ENCODE measurements at places on chromosomes 3 and 15. TPM values are rescaled to one million over a fixed set of nuclear protein-coding genes. Genes with fewer than 3 reads are reported as not detected.

DNA sequence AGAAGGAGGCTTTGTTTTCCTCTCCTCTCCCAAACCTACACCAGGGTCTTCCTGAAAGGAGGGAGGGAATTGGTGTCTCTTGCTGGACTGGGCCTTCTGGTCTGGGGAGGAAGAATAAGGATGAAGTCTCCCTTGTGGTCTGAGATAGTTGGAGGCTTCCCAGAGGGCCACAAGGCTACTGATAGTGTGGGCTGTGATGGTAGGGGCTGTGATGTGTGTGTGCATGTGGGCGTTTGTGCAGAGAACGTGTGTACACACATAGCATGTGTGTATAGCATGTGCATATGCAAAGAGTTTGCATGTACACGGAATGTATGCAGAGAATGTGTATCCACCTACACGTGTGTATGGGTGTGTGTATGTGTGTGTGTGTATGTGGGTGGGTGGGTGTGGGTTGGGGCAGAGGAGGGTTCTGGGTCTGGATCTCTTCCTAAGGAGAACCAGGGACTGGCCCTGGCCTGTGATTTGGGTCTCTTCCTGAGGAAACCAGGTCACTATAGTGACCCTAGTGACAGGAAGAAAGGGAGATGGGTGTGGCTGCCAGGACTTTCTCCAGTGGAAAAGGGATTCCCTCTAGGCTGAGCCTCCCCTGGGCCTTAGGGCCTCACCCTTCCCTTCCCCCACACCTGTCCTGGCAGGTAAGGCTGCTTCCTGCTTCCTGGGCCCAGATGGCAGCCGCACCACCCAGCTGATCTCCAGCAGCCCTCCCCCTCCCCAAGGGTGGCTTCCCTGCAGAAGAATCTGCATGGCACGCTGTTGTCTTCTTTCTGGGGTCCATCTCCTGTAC, 1.7 kb downstream of the FLNB start:
- peaks cover 25% of the 10 kb centered on the region for H3K4me1 ChIP-seq
- DNase-seq = no peak
- H3K36me3 ChIP-seq = no peaks in the 10 kb centered on the region
- H3K27ac ChIP-seq = peak overlapping the region; percentile 20
- H3K4me3 ChIP-seq = peak overlapping the region; percentile 92

DNA sequence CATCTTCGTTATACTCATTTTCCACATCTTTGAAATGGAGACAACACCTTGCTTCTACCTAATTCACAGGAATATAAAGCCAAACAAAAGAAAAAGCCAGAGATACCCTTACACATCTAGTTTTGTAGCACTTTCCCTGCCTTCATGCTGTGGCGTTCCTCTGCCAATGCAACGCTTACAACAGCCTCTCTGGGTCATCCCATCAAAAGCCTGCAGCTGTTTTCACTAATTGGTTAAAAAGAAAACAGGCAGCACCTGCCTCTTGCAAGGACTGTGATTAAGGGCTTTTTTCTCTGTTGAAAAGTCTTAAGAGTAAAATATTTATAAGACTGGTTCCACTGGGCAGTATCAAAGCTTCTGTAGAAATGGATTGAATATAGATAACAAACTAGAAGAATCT, 120.3 kb downstream of the FMN1 start:
- no peak overlapping the region for H3K4me3 ChIP-seq
- no peak for DNase-seq
- H3K36me3 ChIP-seq = no peaks in the 10 kb centered on the region

Gene CCDC33
- 0.84 TPM for total RNA-seq

Gene SIDT1
- not detected for total RNA-seq

GRCh38 chr3:95341314-95341713, 1278.5 kb downstream of the NSUN3 start:
- H3K36me3 ChIP-seq = peaks cover 3% of the 10 kb centered on the region
- H3K27me3 ChIP-seq = no peaks in the 10 kb centered on the region
- DNase-seq = peak; percentile 17
- H3K27ac ChIP-seq = peak overlapping the region; percentile 79
- H3K4me3 ChIP-seq = peak overlapping the region; percentile 23

DNA sequence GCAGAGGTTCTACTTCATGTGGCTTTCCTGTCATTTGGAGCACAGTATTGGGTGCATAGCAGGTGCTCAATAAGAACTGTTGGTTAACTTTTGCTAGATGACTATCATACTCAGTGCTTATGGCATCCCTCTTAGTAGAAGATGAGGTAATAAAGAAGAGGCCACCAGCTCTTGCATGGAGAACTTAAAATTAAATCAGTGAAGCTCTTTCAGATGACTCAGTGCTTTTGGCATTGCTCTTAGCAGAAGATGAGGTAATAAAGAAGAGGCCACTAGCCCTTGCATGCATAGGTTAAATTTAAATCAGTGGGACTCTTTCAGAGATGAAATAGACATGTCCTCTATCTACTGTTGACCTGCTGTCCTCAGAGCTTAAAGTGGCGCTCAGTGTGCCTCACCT, 109.4 kb upstream of the FGF7 start:
- peaks cover 4% of the 10 kb centered on the region for H3K36me3 ChIP-seq
- DNase-seq = no peak
- H3K27ac ChIP-seq = no peak overlapping the region
- no peak overlapping the region for H3K4me3 ChIP-seq
- peaks cover 1% of the 10 kb centered on the region for H3K4me1 ChIP-seq
- H3K27me3 ChIP-seq = no peaks in the 10 kb centered on the region

- no peak for DNase-seq
- no peaks in the 10 kb centered on the region for H3K4me1 ChIP-seq
- no peak overlapping the region for H3K27ac ChIP-seq
- no peak overlapping the region for H3K4me3 ChIP-seq
- no peaks in the 10 kb centered on the region for H3K27me3 ChIP-seq
- no peaks in the 10 kb centered on the region for H3K36me3 ChIP-seq
Measured at GRCh38 chr15:29645841-29646240, 176.4 kb downstream of the TJP1 start.

- H3K36me3 ChIP-seq = peaks cover 21% of the 10 kb centered on the region
- H3K27ac ChIP-seq = no peak overlapping the region
- no peaks in the 10 kb centered on the region for H3K4me1 ChIP-seq
- H3K4me3 ChIP-seq = no peak overlapping the region
- DNase-seq = no peak
Measured at GRCh38 chr15:80590761-80591355, 104.3 kb upstream of the ABHD17C start.

Gene CAMK2N2
- total RNA-seq = 1.3 TPM

GRCh38 chr15:33565094-33565493, 254.3 kb downstream of the RYR3 start:
- no peak overlapping the region for H3K4me3 ChIP-seq
- no peak overlapping the region for H3K27ac ChIP-seq
- no peaks in the 10 kb centered on the region for H3K27me3 ChIP-seq
- no peaks in the 10 kb centered on the region for H3K36me3 ChIP-seq

- H3K4me1 ChIP-seq = no peaks in the 10 kb centered on the region
- H3K27me3 ChIP-seq = no peaks in the 10 kb centered on the region
- no peak for DNase-seq
- no peak overlapping the region for H3K27ac ChIP-seq
- no peak overlapping the region for H3K4me3 ChIP-seq
Measured at GRCh38 chr3:115562636-115563267, 60.6 kb upstream of the GAP43 start.

DNA sequence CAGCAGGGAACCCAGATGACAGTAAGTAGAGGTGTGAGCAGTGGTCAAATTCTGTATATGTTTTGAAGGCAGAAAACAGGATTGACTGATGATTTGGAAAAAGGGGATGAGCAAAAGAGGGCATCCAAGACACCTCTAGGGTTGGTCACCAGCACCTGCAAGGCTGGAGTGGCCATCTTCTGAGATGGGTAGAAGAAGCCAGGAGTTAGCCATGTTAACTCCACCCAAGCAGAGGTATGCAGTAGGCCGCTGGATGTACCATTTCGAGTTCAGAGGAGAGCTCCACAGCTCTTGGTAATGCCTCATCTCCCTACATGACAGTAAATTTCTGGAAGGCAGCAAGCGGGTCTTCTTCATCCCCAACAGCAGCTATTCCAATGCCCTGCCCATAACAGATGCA, 7.0 kb downstream of the RFTN1 start:
- no peak overlapping the region for H3K27ac ChIP-seq
- H3K36me3 ChIP-seq = no peaks in the 10 kb centered on the region
- no peaks in the 10 kb centered on the region for H3K4me1 ChIP-seq
- H3K4me3 ChIP-seq = no peak overlapping the region

GRCh38 chr3:35946854-35947515, 307.7 kb downstream of the ARPP21 start:
- no peaks in the 10 kb centered on the region for H3K4me1 ChIP-seq
- DNase-seq = no peak
- H3K27me3 ChIP-seq = peaks cover 2% of the 10 kb centered on the region
- H3K4me3 ChIP-seq = no peak overlapping the region

Gene DCBLD2
- 85.5 TPM for total RNA-seq

DNA sequence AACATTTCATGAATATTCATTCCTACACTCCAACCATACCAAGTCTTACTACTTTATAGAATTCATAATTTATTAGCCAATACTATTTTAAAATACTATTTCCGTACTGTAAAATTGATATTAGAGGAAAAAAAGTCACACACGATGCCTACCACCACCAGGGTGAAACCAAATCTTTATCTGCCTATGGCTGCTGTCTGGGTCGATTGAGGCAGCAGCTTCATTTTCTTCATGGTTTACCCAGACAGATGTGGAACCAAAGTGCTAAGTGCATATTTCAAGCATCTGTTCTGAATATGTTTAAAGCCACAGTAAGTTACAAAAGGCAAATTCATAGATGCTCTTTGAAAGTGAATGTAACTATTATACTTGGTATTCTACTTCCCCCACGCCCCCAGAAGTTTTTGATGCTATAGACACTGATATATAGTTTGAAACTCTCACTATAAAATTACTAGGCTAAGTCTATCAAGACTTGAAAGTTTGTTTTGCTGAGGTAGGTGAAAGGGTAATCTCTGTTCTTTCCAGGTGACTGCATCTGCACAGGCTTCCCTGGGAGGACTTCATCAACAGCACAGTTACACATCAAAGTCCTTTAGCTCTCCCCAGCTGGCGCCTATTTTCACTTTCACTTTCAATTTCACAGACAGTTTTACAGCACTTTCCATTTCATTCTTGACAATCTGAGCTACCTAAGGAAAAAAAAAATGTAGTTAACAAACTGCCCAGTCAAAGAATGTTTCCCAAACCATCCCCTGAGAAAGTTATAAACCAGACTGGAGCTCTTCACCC, 113.9 kb downstream of the POLQ start:
- no peaks in the 10 kb centered on the region for H3K4me1 ChIP-seq
- H3K27me3 ChIP-seq = no peaks in the 10 kb centered on the region
- no peak for DNase-seq
- H3K36me3 ChIP-seq = peaks cover 9% of the 10 kb centered on the region

- peak overlapping the region; percentile 73 for H3K27ac ChIP-seq
- no peak overlapping the region for H3K4me3 ChIP-seq
- no peaks in the 10 kb centered on the region for H3K27me3 ChIP-seq
- DNase-seq = no peak
- peaks cover 2% of the 10 kb centered on the region for H3K36me3 ChIP-seq
Measured at GRCh38 chr3:159854500-159855124, 134.0 kb upstream of the IL12A start.

- H3K4me3 ChIP-seq = no peak overlapping the region
- DNase-seq = no peak
- no peak overlapping the region for H3K27ac ChIP-seq
Measured at GRCh38 chr3:23166845-23167244, 36.3 kb upstream of the UBE2E2 start.

Gene LOXL1
- total RNA-seq = 17.1 TPM

DNA sequence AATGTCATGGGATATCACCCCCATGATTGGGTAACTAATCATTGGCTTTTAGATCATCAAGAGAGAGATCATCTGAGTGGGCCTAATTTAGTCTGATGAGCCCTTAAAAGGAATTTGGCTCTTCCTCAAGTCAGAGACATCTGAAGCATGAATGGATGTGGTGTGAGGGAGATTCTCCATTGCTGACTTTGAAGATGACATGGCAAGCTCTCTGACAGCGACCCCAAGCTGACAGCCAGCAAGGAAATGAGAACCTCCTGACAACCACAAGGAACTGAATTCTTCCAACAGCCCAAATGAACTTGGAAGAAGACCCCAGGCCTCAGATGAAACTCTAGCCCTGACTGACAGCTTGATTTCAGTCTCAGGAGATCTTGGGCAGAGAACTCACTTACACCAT, 108.4 kb upstream of the SPATA12 start:
- H3K27ac ChIP-seq = no peak overlapping the region
- no peaks in the 10 kb centered on the region for H3K27me3 ChIP-seq
- H3K4me1 ChIP-seq = no peaks in the 10 kb centered on the region
- H3K36me3 ChIP-seq = no peaks in the 10 kb centered on the region
- no peak for DNase-seq

DNA sequence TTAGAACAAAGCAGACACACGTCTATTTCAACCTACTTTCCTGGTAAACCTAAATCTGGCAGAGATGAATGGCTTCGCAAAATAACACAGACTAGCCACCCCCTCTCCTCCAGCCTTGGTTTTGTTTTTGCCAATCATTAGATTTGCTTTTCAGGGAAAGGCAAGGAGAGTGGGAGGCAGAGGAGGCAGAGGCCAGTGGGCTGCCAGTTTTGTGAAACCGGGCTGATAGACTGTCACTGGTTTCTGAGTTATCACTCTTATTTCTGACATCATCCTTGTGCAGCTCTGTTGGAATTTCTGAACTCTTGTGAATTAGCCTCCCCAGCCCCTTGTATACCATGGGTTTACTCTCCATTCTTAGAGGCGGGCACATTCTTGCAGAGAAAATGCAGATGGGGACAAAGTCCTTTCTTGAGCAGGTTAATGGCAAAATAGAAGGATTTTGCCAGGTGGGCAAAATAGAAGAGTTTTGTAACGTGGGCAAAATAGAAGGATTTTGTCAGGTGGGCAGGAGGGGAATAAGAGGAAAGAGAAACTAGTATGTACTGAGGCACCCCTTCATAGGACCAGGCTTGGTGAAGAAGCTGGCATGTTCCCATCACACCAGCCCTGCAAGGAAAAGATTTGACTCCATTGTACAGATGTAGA, 3.2 kb upstream of the FEM1B start:
- H3K27ac ChIP-seq = peak overlapping the region; percentile 43
- no peaks in the 10 kb centered on the region for H3K27me3 ChIP-seq
- no peak for DNase-seq
- peaks cover 46% of the 10 kb centered on the region for H3K4me1 ChIP-seq
- H3K36me3 ChIP-seq = no peaks in the 10 kb centered on the region

DNA sequence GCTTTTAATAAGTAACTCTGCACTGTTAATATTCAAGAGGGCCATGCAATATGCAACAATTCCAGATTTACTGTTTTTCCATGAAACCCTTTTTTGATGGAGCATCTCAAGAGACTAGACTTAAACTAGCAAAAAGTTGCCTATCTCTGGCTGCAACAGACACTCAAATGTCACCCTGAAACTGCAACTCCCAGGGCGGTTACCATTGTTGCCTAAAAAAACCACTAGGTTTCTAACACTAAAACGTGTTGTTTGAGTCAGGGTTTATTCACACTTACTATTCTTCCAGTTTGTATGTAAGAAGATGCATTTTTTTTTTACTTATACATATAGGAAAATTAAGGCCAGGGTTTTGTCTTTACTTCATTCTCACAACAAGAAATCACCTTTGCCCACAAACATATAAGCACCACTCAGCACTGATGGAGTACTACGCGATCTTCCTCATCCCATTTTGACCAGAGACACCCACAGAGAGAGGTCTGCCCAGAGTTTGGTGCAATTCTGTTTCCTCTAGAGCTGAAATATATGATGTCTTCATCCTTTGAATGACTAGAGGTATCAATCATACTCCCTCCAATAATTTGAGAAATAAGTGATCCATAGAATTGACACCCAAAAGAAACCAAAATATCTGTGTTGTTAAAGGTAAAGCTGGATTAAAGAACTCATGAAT, 124.0 kb upstream of the SNTN start:
- DNase-seq = no peak
- H3K4me1 ChIP-seq = peaks cover 6% of the 10 kb centered on the region
- H3K36me3 ChIP-seq = peaks cover 3% of the 10 kb centered on the region
- no peaks in the 10 kb centered on the region for H3K27me3 ChIP-seq
- H3K27ac ChIP-seq = no peak overlapping the region

All from progenitor cell of endocrine pancreas (in vitro differentiated cells).